ENCODE measurements at places on chromosomes 3 and 15. TPM values are rescaled to one million over a fixed set of nuclear protein-coding genes. Genes with fewer than 3 reads are reported as not detected.

DNA sequence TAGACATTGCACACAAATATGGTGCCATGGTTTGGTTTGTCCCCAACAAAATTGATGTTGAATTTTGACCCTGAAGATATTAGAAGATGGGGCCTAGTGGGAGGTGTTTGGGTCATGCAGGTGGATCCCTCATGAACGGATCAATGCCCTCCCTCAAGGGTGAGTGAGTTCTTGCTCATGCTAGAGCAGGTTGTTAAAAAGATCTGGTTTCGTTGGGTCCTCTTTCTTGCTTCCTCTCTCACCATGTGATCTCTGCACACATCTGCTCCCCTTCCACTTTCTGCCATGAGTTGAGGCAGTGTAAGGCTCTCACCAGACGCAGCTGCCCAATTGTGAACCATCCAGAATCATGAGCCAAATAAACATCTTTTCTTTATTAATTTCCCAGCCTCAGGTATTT lies 87.8 kb upstream of the MDFIC2 start:
- no peaks in the 10 kb centered on the region for H3K4me1 ChIP-seq
- H3K36me3 ChIP-seq, result no peaks in the 10 kb centered on the region
- no peak for DNase-seq
- no peak overlapping the region for H3K4me3 ChIP-seq

GRCh38 chr3:22977650-22978289 lies 225.4 kb upstream of the UBE2E2 start:
- no peak overlapping the region for H3K27ac ChIP-seq
- H3K27me3 ChIP-seq, result no peaks in the 10 kb centered on the region
- no peaks in the 10 kb centered on the region for H3K36me3 ChIP-seq
- no peak overlapping the region for H3K4me3 ChIP-seq
- no peak for DNase-seq

DNA sequence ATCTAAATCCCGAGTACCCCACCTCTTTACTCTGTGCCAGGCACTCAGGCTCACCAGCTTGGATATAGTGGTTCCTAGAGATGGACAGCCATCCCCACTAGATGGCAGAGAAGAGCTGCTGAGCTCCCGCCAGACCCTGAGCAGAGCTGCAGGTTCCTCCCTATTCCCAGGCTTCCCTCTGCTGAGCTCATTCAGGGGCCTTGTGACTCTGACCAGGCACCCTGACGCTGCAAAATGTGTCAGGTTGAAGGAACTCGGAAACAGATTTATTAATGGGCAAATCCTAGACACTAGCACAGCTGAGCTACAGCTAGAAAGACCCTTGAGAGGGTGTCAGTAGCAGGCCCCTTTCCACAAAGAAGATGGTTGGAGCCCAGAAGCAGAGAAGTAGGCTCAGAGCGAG lies 38.2 kb upstream of the RHO start:
- no peak overlapping the region for H3K4me3 ChIP-seq
- no peaks in the 10 kb centered on the region for H3K4me1 ChIP-seq
- no peaks in the 10 kb centered on the region for H3K27me3 ChIP-seq
- DNase-seq, result peak; percentile 35

DNA sequence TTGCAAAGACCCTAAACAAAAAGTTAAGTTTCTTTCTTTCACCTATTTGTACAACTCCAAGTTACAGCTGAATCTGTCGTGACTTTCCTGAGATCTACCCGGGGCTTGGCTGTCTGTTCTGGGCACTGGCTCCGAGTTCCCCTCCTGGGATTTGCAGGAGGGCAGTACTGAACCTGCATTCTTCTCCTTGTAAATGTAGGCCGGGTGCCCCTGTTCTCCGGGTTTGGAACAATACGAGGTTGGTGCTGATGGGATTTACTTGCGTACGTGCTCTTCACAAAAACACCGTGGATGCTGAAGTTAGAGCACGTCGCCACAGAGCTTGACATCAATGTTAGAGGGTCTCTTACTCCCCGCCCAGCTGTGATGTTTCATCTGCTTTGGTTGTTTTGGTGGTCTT lies 48.1 kb downstream of the KLHL25 start:
- H3K27me3 ChIP-seq, result no peaks in the 10 kb centered on the region
- no peak for DNase-seq
- H3K27ac ChIP-seq, result no peak overlapping the region
- no peak overlapping the region for H3K4me3 ChIP-seq
- peaks cover 76% of the 10 kb centered on the region for H3K36me3 ChIP-seq

DNA sequence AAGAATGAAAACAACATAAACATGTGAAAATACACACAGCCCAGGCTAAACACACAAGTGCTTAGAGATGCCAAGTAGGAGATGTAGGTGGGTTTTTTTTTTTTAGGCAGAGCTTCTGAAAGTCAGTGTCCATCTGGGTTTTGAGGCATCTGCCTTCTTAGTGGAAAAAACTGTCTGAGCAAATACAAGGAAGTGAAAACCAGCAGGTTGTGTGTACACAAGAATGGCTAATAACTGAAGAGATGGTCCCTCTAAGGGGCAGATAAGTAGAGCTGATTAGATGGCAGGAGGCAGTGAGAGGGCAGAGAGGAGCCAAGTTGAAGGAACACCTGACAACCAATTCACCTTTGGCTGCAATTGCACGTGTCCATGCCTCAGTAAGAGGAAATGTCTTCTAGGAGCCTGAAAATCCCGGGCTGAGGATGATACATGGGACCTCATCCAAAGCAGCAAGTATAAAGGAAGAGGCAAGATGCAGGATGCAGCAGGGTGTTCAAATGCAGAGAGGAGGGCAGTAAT lies 34.9 kb downstream of the CYP19A1 start:
- H3K27me3 ChIP-seq, result no peaks in the 10 kb centered on the region
- DNase-seq, result no peak
- H3K36me3 ChIP-seq, result no peaks in the 10 kb centered on the region
- H3K27ac ChIP-seq, result no peak overlapping the region

DNA sequence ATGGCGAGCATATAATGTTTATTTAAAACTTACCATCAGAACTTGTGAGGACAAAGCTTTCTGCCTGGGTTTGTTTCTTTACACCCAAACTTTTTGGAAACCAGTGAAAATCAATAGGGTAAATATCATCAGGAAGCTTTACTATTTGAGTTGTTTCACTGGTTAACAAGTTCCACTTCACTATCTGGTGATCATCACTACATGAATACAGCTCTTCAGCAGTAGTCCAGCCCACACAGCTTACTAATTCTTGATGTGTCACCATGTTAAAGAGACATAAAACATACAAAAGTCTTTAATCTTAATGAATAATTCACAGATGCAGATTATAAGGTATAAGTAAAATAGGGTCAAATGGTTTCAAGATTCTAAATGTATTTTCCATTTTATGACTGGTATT lies 17.6 kb downstream of the IFT80 start:
- H3K27ac ChIP-seq, result no peak overlapping the region
- H3K27me3 ChIP-seq, result no peaks in the 10 kb centered on the region
- H3K4me1 ChIP-seq, result no peaks in the 10 kb centered on the region
- peaks cover 12% of the 10 kb centered on the region for H3K36me3 ChIP-seq
- no peak for DNase-seq

GRCh38 chr15:94079968-94080367 lies 151.4 kb upstream of the MCTP2 start:
- no peaks in the 10 kb centered on the region for H3K36me3 ChIP-seq
- H3K27ac ChIP-seq, result no peak overlapping the region
- no peak for DNase-seq
- H3K4me3 ChIP-seq, result no peak overlapping the region
- H3K4me1 ChIP-seq, result no peaks in the 10 kb centered on the region
- no peaks in the 10 kb centered on the region for H3K27me3 ChIP-seq

GRCh38 chr3:43477600-43477999 lies 144.2 kb downstream of the ANO10 start:
- peaks cover 33% of the 10 kb centered on the region for H3K4me1 ChIP-seq
- peak overlapping the region; percentile 7 for H3K4me3 ChIP-seq
- DNase-seq, result peak; percentile 21
- H3K27ac ChIP-seq, result peak overlapping the region; percentile 71
- H3K27me3 ChIP-seq, result no peaks in the 10 kb centered on the region

- H3K27ac ChIP-seq, result no peak overlapping the region
- no peak for DNase-seq
- H3K36me3 ChIP-seq, result no peaks in the 10 kb centered on the region
- H3K4me3 ChIP-seq, result no peak overlapping the region
Observed at GRCh38 chr3:52004163-52004787, 8.6 kb upstream of the RPL29 start.

- H3K27me3 ChIP-seq, result no peaks in the 10 kb centered on the region
- H3K36me3 ChIP-seq, result no peaks in the 10 kb centered on the region
- no peak overlapping the region for H3K27ac ChIP-seq
- H3K4me3 ChIP-seq, result no peak overlapping the region
- H3K4me1 ChIP-seq, result peaks cover 7% of the 10 kb centered on the region
Observed at GRCh38 chr3:140950863-140951262, 9.2 kb downstream of the SLC25A36 start.

- no peak for DNase-seq
- H3K27ac ChIP-seq, result no peak overlapping the region
- H3K4me1 ChIP-seq, result no peaks in the 10 kb centered on the region
- H3K27me3 ChIP-seq, result no peaks in the 10 kb centered on the region
- H3K4me3 ChIP-seq, result no peak overlapping the region
Observed at GRCh38 chr15:47961401-47962090, 159.2 kb upstream of the SLC24A5 start.

- H3K27me3 ChIP-seq, result no peaks in the 10 kb centered on the region
- H3K27ac ChIP-seq, result peak overlapping the region; percentile 89
- H3K4me1 ChIP-seq, result no peaks in the 10 kb centered on the region
- peak; percentile 84 for DNase-seq
- peak overlapping the region; percentile 65 for H3K4me3 ChIP-seq
Observed at GRCh38 chr3:125357032-125357658, 18.0 kb downstream of the ZNF148 start.

GRCh38 chr15:95259513-95259912 lies 1028.2 kb downstream of the MCTP2 start:
- H3K4me3 ChIP-seq, result no peak overlapping the region
- DNase-seq, result peak; percentile 43
- no peak overlapping the region for H3K27ac ChIP-seq
- peaks cover 7% of the 10 kb centered on the region for H3K27me3 ChIP-seq

TJP1 gene
- not detected for total RNA-seq

HLTF gene
- 11.5 TPM for total RNA-seq

CCR3 gene
- not detected for total RNA-seq

RBPMS2 gene
- total RNA-seq, result 1.2 TPM

CCDC39 gene
- total RNA-seq, result not detected

CAPN3 gene
- total RNA-seq, result 26.1 TPM

AMOTL2 gene
- total RNA-seq, result not detected

CRYGS gene
- 4.1 TPM for total RNA-seq

SOX14 gene
- not detected for total RNA-seq

CLDN11 gene
- not detected for total RNA-seq

C2CD4A gene
- not detected for total RNA-seq
